ENCODE measurements at places on chromosomes 7 and 10. TPM values are rescaled to one million over a fixed set of nuclear protein-coding genes. Genes with fewer than 3 reads are reported as not detected.

NPC1L1 gene
- not detected for total RNA-seq

HOXA6 gene
- total RNA-seq, result 3.8 TPM

FAM25G gene
- total RNA-seq, result 0.63 TPM

MCM10 gene
- total RNA-seq, result 53.1 TPM

PAPSS2 gene
- 1.4 TPM for total RNA-seq

PIK3CG gene
- total RNA-seq, result not detected
